ENCODE measurements at places on chromosomes 13 and 19.

- DNase-seq, result no peak
These were observed 8.8 kb downstream of the ALOX5AP start for GRCh38 chr13:30744056-30744680.

GRCh38 chr19:29247872-29248271 lies 34.9 kb upstream of the UQCRFS1 start:
- DNase-seq, result no peak

- no peak for DNase-seq
These were observed 516.5 kb downstream of the SUCLA2 start for GRCh38 chr13:47484548-47484947.

DNA sequence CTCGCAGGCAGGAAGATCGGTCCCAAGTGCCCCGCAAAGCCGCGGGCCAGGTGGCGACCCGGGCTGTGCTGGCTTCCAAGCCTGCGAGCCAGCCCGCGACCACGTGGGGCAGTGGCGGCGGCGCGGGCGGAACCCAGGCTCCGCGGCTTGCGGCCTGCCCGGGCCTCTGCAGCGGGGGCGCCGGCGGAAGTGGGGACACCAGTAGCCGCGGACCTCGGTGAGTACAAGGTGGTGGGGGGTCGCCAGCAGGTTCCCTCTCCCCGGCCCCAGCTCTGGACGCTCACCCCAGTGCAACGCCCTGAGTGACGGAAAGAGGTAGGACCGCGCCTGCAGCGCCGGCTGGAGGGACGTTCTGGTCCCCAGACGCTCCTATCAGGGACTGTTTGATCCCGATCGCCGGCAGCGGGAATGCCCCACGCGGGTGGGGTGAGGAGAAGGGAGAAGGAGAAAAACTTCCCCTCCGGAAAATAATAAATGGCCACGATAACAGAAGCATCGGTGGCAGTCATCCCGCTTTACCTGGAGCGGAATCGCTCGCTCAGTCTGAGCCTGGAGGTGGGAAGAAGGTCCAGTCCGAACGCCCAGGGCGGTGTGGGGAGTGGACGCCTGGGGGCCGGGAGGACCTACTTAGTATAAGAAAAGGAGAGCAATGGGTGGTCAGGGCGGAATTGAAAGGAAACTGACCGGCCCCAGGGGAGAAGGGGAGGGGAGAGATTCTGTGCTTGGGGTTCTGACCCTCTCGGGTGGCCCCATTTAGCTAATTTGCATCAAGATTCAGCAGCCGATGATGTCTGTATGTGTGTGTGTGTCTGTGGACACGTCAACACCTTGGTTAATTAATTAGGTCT lies at the start of gene GEMIN7:
Gene GEMIN7, plus strand, starts transcription at position 198 of the 848 bp plus-strand sequence. CDS start 10,855 bp downstream, outside the sequence.
- DNase-seq, result peak; percentile 44

DNA sequence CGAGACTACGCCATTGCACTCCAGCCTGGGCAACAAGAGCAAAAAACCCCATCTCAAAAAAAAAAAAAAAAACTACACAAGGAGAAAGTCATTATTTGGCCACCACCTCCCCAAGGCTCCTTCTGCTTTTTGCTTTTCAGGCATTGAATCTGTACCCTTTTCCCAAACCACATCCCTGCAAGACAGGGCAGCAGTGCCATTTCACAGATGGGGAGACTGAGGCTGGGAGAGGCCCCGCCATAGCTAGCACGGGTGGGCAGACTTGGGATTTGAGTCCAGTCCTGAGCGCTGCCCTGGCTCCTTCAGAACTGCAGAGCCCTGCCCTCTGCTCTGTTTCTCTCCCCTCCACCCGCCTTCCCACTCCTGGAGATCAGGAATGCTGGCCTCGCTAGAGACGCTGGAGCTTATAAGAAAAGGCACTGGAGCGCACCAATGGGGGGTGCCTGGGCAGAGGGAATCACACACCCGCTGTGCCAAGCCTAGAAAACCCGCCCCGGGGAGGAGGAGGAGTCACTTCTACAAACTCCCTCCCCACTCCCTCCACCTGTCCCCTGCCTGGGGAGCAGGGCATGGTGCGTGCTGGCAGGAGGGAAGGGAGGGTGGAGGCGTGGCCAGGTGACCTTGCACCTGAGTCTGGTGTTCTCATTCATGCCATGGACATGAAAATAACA lies 17.6 kb downstream of the TJP3 start:
- no peak for DNase-seq

GRCh38 chr13:67036699-67037457 lies 193.3 kb downstream of the PCDH9 start:
- DNase-seq, result no peak

GRCh38 chr19:53892301-53892980 lies 10.4 kb downstream of the PRKCG start:
- DNase-seq, result no peak

- no peak for DNase-seq
These were observed 13.6 kb downstream of the EPN1 start for GRCh38 chr19:55688422-55689218.

GRCh38 chr13:74191410-74191809 lies 57.2 kb upstream of the KLF12 start:
- DNase-seq, result no peak

DNA sequence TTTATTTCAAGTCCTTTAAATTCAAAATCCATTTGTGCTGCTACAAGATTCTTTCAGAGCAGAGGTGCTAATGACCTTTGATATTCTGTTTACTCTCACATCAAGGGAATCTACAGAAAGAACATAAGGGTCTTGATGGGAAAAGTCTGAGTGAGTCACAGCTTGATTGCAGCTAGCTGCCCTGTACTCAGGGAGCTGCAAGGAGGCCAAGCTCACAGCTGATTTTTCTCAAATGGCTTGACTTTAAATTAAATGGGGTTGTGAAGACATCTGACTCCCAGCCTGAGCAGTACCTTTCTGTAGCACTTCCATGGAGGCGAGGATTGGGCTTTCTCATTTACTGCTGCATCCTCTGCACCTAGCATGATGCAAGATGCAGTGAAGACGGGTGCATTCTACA lies 62.5 kb downstream of the RAP2A start:
- no peak for DNase-seq

DNA sequence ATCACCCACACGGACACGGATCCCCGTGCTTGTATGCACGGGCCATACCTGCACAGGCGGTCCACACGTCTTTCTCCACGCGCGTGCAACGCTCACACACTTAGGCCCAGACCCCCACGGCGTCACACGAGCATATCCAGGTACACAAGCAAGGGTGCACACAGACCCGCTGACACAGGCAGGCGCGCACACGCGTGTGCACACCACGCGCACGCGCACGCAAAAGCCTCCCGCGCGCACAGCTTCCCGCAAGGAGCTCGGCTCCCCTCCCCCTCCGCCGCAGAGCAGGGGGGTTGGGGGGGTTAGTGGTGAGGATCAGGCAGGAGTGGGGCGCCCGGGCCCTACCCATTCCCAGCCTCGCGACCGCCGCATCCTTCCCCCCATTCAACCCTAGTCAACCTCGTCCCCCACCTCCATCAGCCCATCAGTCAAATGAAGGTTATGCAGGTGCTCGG lies 407 bp downstream of the RAB3A start:
- no peak for DNase-seq

DNA sequence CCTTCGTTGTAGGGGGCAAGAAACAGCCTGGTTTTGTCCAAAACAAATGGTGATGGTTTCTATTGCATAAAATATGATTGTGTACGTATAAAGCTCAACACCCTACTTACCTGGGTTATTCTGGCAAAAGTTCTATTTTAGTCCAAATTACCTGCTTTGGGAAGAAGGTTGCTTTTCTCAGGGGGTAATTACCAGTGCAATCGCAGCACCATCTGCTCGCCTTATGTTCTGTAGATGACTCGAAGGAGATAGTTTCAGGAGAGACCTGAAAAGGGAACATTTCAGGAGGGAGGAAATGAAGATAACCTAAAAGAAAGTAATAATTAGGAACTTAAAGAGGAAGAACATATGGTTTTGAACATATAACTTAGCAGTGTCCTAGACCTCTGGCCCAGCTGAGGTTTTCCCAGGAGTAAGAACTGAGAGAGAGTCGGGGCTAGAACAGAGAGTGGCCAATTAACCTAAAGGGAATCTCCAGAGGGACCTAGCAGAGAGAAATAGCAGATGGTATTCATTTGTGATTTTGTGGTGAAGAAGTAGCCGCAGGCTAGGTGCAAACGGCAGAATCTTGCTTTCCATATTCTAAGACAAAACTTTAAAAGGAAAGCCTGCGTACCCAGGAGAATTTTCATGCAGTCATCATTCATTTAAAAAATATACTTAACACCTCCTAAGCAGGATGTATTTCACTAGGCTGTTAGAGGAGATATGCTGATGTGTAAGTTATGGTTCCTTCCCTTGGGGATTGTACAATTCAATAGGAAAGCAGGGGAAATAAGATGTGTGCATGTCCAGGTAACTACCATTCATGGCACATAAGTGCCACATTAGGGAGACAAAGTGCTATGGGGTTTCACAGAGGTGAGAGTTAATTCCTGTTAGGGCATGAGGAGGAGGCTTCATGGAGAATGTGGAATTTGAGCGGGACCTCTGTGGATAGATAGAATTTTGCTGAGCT lies 113.0 kb upstream of the SLC10A2 start:
- no peak for DNase-seq

DNA sequence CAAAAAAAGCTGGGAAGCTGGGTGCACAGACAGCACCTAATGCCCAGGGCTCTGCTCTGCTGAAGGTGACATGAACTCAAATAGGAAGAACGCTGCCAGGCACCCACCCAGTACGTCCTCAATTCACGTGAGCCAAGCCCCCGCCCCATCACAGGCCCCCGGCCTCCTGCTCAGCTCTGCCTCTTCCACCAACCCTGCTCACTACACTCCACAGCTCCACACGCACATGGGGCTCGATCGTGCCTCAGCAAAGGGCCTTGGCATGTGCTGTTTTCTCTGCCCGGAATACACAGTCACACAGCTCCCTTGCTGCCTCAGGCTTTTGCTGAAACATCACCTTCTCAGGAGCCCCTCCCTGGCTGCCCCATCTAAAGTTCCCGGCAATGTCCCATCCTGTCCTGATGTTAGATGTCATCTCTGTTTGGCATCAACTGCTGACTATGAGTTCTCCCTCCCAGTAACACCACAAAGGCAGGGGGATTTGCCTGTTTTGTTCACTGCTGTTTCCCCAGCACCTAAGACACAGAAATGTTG lies 2.3 kb downstream of the ATP13A1 start:
- no peak for DNase-seq

DNA sequence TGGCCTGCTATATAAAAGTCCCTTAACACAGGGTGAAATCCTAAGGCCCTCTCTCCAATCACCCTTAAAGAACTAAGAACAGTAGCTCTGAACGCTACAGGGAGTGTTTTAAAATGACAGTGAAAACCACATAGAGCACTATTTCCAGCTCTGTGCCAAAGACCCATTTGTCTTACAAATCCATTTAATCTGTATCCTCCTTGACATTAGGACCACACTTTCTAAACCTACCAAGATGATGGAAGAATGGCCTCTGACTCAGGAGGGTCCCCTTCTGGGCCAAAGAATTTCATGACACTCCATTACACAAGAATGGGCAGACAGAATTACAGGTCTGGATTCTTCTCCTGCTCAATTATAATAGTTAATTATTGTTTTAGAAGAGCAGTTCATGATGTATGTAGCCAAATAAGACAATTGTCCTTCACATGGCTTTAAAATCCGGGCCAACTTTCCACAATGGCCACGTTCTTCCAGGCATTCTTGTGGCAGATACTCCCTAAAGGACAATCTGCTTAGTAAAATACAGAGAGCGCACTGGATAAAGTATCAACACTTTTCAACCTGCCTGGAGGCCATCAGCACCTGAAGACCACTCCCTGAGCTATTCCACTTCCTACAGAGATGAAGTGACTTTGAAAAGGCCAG lies 61.0 kb downstream of the STK24 start:
- no peak for DNase-seq

DNA sequence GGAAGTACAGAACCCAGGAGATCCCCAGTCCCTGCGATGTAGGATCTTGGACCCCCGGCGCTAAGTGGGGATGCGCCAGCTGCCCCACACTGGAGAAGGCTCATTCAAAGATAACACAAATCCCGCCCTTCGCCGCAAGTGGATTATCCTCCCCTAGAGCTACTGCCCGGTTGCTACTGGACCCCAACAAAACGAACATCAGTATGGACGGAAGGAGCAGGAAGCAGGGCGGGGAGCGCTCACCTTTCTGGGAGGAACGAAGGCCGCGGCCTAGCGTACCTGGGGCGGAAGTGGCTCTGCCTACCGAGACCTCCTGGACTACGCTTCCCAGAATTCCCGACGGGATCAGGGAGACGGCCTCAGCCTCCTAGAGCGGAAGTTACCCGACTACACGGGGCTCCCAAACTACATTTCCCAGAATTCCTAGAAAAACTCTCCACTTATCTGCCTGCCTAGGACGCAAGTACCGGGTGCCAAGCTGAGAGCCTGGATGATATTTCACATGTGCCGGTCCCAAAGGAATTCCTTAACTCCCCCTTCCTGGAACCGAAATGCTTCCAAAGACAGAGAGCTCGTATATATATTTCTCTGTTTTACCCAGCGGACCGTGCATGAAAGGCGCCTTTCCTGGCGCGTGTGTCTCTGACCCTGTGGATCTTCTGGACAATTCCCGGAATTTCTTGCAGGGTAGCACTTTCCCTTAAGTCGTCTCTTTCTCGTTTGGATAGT lies at the start of gene ZNF112:
Gene ZNF112, minus strand, starts transcription at position 298 of the 729 bp plus-strand sequence. CDS start 16,141 bp downstream, outside the sequence.
- peak; percentile 87 for DNase-seq

DNA sequence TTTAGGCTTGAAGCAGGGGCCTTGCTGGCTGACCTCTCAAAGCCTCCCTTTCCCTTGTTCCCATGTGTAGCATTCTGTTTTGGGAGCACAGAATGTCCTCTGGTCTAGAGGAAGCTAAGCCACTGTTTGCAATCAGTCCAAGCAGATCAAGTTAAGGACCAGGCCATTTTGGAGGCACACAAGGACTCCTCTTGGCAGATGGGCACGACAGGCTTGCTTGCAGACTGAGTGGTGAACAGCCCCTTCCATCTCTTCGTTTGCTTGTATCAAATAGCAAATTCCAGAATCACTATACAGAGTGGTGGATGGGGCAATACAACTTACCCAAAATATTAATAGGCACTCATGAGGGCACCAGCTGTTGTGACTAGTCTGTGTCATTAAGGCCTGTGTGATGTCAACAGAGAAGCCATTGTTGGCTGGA lies 215.5 kb upstream of the SERP2 start:
- DNase-seq, result no peak

DNA sequence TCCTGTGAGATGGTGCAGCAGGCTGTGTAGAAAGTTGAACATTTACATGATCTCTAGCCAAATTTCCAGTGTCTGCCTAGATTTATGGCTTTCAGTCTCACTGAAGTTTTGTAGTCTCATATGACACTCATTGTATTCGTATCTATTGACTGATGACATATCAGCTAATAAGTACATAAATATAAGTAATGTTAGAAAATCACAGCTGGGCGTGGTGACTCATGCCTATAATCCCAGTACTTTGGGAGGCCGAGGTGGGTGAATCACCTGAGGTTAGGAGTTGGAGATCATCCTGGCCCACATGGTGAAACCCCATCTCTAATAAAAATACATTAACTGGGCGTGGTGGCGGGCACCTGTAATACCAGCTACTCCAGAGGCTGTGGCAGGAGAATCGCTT lies 54.7 kb upstream of the HTR2A start:
- DNase-seq, result no peak

Data from NCI-H460 (cell line).